ENCODE measurements at places on chromosomes 7 and 10.

GRCh38 chr7:68613405-68613804 is 984.9 kb upstream of the AUTS2 start:
- DNase-seq, result no peak

GRCh38 chr7:117875566-117875965 is 2.3 kb upstream of the CTTNBP2 start:
- no peak for DNase-seq

GRCh38 chr10:43174969-43175368 is 36.7 kb downstream of the CSGALNACT2 start:
- no peak for DNase-seq

DNA sequence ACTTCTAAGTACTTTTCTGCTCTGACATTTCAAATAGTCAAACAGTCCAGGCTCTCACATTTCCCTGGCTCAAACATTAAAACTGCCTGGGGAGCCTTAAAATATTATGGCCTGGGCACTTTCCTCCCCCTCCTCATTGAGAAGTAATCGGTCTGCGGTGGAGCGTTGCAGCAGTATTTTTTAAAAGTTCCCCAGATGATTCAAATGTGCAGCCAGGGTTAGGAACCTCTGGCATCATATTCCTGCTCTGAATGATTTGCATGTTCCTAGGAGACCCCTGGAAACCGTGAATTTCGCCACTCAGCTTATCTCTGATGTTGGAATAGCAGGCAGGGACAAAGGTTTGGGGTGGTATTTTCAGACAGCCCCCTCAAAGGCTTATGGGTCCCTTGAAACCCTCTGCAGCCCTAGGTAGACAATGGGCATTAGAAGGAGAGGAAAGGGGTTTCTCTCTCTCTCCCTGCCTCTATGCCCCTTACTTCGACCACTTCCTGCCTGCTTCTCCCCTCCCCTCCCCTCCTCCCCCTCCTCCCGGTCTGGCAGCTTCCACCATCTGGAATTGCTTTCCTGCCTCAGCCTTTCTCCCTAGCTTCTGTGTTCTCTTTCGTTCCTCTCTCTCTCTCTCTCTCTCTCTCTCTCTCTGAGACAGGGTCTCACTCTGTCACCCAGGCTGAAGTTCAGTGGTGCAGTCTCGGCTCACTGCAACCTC is 622.2 kb downstream of the GALNT17 start:
- DNase-seq, result no peak

- DNase-seq, result no peak
These were observed 70.8 kb downstream of the CUL2 start for GRCh38 chr10:35019041-35020024.

DNA sequence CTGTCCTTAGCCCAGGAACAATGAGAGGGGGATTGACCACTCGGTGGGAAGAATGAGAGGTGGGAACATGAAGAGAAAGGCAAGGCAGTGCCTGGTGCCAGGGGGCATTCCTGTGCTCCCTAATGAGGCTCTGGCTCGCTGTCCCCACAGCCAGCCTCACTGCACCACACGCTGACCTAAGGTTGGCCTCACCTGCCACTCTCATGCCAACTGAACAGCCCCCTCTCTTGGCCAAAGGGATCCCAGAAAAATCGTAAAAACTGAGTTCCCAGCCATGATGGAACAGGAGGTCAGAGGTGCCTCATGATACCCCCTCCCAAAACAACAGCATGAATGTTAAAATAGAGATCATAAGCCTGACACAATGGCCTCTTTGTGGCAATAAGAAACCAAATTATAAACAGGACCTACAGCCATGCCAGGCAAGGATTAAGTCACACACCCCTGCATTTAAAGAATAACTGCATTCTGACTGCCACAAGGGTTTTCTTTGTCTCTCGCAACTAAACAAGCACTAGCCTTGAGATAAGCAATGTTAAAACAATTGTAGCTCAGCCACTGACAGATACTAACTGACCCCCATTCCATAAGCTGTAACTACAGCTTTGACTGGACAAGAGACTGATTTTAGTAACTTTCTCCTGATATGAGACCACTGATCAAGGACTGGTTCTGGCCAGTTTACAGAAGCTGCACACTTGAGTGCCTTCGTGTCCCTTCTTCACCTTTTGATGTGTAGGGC is 149.2 kb downstream of the SH2D4B start:
- DNase-seq, result no peak

DNA sequence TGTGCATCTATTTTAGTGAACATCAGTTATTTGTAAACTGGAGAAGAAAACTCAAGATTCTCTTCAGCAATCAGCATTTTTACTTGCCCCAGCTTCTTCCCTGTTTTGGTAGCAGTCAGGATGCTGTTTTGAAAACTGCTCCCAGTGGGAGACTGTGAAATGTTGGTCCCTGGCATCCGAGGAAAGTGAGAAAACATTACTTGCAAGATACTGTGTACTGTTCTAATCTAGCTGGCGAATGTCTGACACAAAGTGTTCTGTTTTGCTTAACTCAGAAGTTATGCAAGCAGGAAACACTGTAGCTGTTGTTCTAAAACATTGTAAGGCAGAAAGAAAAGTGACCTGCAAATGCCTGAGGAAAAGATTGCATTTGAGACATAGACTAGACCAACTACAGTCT is 171.8 kb upstream of the POM121L12 start:
- DNase-seq, result no peak

GRCh38 chr10:124267231-124267885 is 151.4 kb downstream of the OAT start:
- no peak for DNase-seq

GRCh38 chr7:2283074-2283473 is 31.2 kb downstream of the SNX8 start:
- no peak for DNase-seq

DNA sequence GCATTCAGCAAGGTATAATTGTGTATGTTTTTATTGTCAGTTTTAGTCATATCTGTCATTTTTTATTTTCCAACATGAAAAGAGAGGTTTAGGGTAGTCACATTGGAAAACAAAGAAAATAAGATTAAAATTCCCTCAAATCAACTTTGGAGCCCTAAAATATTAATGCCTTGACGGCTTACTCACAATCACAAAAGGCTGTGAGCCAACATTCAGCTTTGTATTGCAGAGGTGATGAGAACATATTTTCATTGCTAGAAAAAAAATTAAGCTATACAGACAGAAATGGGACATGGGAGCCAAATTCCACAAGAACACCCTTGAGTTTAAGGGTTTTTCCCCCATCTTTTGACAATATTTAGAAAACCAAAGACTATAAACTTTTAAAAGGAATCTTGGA is 30.2 kb downstream of the CALD1 start:
- no peak for DNase-seq

GRCh38 chr10:132888898-132889490 is 53.4 kb downstream of the CFAP46 start:
- DNase-seq, result no peak

DNA sequence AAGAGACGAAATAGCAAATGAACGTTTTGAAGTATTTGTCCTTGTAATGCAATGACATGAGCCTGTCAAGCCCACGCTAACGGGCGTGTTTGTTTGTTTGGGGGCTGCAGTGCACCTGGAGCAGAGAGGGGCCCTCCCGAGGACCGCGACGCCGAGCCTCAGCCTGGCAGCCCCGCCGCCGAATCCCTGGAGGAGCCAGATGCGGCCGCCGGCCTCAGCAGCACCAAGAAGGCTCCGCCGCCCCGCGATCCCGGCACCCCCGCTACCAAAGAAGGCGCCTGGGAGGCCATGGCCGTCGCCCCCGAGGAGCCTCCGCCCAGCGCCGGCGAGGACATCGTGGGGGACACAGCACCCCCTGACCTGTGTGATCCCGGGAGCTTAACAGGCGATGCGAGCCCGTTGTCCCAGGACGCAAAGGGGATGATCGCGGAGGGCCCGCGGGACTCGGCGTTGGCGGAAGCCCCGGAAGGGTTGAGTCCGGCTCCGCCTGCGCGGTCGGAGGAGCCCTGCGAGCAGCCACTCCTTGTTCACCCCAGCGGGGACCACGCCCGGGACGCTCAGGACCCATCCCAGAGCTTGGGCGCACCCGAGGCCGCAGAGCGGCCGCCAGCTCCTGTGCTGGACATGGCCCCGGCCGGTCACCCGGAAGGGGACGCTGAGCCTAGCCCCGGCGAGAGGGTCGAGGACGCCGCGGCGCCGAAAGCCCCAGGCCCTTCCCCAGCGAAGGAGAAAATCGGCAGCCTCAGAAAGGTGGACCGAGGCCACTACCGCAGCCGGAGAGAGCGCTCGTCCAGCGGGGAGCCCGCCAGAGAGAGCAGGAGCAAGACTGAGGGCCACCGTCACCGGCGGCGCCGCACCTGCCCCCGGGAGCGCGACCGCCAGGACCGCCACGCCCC is 118.5 kb downstream of the CYTH3 start:
- no peak for DNase-seq

DNA sequence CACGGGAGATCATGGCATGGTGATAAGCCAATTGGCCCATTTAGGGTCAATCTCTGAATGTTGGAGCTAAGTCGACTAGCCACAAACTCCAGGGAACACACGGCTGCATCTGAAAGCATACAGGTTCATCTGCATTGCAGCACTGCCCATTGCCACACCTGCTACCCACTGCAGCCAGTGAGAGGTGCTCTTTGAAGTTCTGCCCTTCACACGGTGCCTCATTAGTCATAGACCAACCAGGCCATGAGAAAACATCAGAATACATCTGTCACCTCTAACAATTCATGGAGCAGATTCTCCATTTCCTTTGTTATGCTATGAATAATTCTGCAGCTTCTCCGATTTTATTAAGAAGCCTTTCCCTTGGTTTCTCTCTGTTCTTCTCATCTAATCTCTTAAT is 65.7 kb upstream of the FAM204A start:
- no peak for DNase-seq

DNA sequence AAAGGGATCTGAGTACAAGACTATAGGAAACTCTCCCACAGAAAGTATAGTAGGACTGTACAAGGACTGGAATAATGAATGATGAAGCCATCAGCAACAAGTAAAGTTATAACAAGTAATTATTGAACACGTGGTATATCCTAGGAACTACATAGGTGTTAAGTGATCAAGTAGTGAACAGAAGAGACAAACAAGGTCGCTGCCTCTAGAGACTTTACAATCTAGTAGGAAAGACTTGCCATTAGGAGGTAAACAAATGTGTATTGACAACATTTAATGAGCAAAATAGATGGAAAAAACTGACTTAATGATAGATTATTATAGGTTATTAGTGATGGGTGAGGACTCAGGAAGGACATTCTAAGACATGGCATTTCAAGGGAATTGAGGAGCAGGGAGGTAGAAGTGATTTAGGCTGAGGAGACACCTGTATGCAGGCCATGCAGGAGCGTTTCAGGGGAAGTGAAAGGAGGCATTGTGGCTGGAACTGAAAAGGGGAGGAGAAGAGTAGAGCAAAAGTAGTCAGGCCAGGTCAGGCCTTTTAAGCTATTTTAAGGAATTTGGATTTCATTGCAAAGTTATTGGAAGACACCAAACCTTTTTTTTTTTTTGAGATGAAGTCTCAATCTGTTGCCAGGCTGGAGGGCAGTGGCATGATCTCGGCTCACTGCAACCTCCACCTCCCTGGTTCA is 8.5 kb upstream of the GLCCI1 start:
- DNase-seq, result peak; percentile 49

GRCh38 chr7:132709971-132710567 is 133.8 kb upstream of the PLXNA4 start:
- DNase-seq, result no peak

GRCh38 chr10:57507788-57508187 is 759.9 kb downstream of the IPMK start:
- DNase-seq, result no peak

DNA sequence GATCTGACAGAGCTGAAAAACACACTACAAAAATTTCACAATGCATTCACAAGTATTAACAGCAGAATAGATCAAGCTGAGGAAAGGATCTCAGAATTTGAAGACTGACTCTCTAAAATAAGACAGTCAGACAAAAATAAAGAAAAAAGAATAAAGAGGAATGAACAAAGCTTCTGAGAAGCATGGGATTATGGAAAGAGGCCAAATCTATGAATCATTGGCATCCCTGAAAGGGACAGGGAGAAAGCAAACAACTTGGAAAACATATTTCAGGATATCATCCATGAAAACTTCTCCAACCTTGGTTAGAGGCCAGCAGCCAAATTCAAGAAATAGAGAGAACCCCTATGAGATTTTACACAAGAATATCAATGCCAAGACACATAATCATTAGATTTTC is 804.8 kb upstream of the IGFBP3 start:
- no peak for DNase-seq

- DNase-seq, result no peak
These were observed 239.3 kb downstream of the AUTS2 start for GRCh38 chr7:69837387-69838068.

- no peak for DNase-seq
These were observed 101.3 kb downstream of the HIF1AN start for GRCh38 chr10:100636848-100637553.

GRCh38 chr7:159064121-159064815 is 80.4 kb downstream of the VIPR2 start:
- no peak for DNase-seq

GRCh38 chr7:151046603-151047573 is 1.4 kb upstream of the ASIC3 start:
- DNase-seq, result no peak

DNA sequence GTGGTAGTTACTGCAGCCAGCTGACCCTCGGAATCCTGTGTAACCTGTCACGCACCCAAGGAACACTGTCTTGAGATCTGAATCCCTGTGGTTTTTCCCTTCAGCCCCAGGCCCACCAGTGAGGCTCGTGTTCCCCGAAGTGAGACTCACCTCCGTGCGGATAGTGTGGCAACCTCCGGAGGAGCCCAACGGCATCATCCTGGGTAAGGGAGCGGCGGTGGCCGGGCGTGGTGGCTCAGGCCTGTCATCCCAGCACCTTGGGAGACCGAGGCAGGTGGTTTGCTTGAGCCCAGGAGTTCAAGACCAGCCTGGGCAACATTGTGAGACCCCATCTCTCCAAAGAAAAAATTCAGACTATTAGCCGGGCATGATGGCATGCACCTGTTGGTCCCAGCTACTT is 549.9 kb upstream of the FOXK1 start:
- no peak for DNase-seq

GRCh38 chr10:59382831-59383295 is 20.5 kb upstream of the FAM13C start:
- no peak for DNase-seq

- DNase-seq, result no peak
These were observed 103.0 kb upstream of the ANLN start for GRCh38 chr7:36286688-36287087.

DNA sequence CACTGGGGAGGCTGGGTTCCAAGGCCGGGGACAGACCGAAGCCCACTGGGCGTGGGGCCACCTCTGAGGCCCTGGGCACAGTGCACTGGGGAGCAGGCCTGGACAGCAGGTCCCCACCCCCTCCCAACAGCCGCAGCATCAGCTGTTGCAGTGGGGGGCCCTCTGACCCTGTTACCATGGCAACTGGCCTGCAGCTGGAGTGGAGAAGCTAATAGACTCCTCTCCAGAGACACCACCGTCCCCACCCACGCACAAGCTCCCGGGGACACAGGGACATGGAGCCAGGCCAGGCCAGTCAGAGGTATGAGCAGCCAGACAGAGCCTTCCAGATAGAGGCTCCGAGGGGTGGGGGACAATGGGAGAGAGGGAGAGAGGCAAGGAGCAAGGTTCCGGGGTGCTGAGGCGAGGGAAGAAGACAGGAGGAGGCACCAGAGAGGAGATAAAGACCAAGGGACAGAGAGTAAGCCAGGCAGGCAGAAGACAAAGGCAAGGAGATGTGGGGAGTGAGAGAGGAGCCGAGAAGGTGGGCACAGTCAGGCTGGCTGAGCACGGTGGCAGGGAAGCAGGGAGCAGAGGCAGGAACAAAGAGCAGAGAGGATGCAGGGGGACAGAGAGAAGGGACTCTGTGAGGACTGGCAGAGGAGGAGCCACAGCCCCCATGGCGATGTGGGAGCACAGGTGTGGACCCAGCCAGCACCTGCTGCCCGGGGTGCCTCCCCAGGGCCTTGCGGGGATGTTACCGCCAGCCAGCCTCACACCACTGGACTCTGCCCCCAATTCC is 6.7 kb downstream of the KCNH2 start:
- DNase-seq, result no peak

- DNase-seq, result no peak
These were observed 660.9 kb downstream of the SDK1 start for GRCh38 chr7:3961857-3962503.

All from GM10248 (cell line).